ENCODE measurements at places on chromosomes 3 and 15.

DNA sequence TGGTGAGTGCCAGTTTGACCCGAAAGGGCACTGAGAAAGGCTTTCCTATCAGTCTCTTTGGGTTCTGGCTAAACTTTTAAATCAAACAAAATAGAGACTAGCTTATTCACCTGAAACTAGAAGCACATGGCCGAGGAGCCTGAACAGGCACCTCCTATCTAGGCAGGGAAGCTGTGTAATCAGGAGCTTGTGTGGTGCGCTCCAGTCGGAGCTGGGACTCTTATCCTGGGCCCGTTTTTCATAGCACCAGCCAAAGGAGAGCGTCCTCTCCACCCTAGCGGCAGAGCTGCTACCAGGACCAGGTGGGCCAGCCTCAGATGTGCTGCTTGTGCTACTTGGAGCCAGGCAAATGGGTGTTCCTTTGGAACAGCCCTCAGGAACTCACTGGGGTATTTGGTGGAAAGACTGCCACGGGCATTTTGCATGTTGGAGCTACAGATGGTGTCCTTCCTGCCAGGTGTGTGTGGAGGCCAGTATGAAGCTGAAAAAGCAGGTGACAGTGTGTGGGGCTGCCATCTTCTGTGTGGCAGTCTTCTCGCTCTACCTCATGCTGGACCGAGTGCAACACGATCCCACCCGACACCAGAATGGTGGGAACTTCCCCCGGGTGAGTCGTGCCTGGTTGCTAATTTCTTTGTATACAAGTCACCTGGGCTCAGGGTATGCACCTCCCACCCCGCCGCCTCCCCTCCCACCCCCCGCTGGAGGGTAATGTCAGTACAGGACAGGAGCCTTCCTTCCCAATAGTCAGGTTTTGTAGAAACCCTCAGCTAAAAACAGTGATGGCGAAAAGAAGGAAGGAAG, 833 bp downstream of the MAN2A2 start:
- DNase-seq: no peak

DNA sequence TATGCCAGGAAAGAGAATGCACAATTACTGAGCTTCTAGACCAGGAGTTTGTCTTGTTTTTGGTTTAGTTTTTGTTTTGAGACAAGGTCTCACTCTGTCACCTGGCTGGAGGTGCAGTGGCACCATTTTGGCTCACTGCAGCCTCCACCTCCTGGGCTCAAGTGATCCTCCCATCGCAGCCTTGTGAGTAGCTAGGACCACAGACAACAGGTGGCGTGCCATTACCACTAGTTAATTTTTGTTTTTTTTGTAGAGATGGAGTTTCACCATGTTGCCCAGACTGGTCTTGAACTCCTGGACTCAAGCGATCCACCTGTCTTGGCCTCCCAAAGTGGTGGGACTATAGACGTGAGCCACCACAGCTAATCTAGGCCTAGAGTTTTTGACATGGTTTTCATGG, 104.4 kb upstream of the CCDC54 start:
- DNase-seq: no peak

GRCh38 chr15:88375234-88375927, 91.8 kb downstream of the MRPL46 start:
- DNase-seq: no peak

DNA sequence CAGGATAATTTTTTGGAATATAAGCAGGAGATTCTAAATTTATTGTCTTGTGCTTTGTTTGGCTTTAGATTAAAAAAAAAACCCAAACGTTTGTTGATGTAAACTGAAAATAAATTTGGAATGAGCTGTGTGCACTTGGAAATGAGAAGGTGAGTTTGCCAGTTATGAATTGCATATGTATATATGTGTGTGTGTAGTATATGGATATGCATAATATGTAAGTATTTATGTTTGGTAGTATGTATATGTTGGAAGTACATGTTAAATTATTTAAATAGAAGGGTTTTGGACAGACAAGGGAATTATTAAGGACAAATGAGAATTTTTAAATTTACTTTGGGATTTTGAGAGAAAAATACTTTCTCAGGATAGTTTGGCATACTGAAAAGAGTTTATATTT, 265.8 kb upstream of the CNTN3 start:
- DNase-seq: no peak

DNA sequence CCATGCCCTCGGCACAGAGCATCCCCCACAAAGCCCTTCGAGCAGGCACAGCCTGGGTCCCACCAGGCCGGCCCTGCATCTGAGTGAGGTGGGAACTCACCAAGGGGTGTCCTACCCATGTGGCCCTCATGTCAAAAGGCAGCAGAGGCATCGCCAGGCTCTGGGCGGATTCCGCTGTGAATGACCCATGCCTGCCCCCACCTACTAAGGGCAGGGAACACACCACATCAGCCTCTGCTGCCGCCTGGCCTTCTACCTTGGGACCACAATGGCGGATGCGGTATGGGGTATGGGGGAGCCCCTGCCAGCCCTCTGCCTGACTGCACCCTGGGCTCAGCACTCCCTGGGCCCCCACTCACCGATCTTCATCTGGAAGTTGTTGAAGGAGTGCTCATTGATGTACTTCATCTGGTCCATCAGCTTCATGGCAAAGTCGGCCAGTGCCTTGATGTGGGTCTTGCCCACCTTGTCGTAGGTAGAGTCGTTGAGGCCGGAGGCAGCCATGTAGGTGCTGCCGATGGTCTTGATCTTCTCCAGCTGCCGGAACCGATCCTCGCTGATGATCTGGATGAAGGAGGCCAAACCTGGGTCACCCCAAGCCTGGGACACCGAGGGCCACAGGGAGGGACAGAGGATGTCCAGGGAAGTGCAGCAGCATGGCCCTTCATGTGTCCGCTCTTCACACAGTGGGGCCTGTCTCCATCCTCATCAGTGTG, 87.8 kb downstream of the SEC22A start:
- DNase-seq: no peak

DNA sequence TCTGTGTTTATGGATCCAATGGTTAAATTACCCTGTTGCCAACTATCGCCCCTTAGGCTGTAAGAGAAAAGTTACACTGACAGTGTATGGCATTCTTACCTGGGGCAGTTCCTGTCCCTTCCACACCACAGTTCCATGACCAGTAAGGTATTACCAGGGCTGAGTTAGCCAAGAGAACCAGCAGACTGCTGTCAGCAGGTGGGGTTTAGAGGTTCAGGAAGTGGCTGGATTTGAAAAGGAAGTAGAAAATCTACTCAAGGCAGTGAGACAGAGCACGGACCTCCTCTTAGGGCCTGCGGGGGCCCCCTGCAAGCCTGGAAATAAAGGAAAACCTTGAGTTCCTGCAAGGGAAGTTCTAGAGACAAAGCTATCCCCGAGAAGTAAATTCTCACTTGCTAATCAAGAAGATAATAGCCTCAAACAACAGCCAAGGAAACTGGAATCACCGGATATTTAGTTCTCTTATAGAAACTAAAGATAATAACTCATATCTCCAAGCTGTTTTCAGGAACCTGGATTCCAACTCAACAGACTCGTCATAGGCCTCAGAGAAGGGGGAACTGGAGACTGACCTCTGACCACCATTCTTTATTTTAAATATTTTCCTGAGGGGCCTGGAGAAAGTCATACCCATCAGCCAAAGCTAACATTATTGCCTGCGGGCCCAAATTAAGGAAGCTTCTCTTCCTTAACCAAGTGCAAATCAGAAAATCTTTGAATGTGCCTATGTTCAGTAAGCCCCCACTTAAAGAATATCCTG, 161.7 kb downstream of the ANXA2 start:
- no peak for DNase-seq

GRCh38 chr3:163916596-163917560, 1161.4 kb downstream of the SI start:
- DNase-seq: no peak

All from stimulated activated CD8-positive, alpha-beta memory T cell treated with anti-CD3 and anti-CD28 coated beads, Interleukin-12 subunit alpha, Interleukin-12 subunit beta, amount 100 ng/mL, for 4 hours (primary cell).